Tibial nerve (tissue), 4 donors: ENCODE measurements at places on chromosomes 12 and 14. TPM values are rescaled to one million over a fixed set of nuclear protein-coding genes. Genes with fewer than 3 reads are reported as not detected.

- H3K4me3 ChIP-seq = no peak overlapping the region
- DNase-seq = no peak
- no peaks in the 10 kb centered on the region for H3K36me3 ChIP-seq
- no peak overlapping the region for H3K27ac ChIP-seq
- no peaks in the 10 kb centered on the region for H3K27me3 ChIP-seq
Observed at GRCh38 chr12:131561891-131562684, 148.8 kb upstream of the SFSWAP start.

DNA sequence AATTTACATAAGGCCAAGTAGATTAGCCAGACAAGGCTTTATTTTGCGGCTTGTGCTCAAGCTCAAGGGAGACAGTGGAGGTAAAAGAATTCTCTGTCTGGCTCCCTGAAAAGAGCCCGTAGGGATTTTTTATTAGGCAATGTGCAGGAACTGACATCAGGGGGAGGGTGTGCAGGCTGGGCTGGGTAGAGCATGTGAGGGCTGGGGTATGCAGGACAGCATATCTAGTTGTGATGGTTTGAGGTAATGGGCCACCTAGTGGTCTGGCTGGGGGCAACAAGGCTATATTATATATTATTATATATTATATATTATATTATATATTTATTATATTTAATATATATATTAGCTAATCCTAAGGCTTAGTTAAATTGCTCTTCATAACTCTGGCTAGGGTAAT, 102.1 kb downstream of the TMEM117 start:
- H3K4me3 ChIP-seq = no peak overlapping the region
- H3K27me3 ChIP-seq = no peaks in the 10 kb centered on the region
- DNase-seq = no peak
- no peaks in the 10 kb centered on the region for H3K4me1 ChIP-seq

DNA sequence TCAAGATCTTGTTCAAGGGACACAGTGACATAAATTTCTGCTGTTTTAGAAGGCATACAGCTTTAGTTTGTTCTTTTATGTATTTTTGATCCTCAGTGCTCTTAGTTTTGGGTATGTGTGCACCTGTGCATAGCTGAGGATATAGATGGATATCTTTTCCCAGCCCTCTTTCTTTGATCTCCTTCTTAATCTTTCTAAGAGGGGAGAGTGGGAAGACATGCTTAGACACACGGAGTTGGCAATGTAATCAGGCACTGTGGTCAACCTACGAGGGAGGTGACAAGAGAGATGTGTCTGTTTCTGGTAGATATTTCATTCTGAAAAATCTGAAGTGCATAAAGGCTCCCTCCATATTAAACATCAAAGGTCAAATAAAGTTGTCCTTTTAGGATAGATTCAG, 340.6 kb downstream of the TMEM132D start:
- no peak overlapping the region for H3K4me3 ChIP-seq
- DNase-seq = no peak
- H3K27me3 ChIP-seq = no peaks in the 10 kb centered on the region
- no peaks in the 10 kb centered on the region for H3K4me1 ChIP-seq
- H3K36me3 ChIP-seq = no peaks in the 10 kb centered on the region

DNA sequence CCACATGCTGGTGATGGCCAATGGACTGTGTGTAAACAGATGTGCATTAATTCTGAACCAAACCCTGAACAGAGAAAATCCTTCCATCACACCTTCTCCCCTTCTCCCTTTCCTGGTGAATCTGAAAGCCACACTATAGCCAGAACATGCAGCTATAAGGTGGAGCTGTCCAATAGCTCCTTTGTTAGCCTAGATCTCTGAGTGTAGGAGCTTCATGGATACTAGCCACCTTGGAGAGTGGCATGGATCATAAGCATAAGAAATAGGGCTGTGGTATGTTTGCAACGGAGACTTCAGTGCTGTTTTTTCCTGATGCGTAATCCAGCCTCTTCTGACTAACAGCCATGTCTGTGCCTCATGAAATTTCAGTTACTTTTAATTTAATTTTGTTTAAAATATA, 364.5 kb downstream of the BTG1 start:
- no peak overlapping the region for H3K27ac ChIP-seq
- no peak for DNase-seq
- no peaks in the 10 kb centered on the region for H3K27me3 ChIP-seq
- peaks cover 7% of the 10 kb centered on the region for H3K4me1 ChIP-seq
- no peaks in the 10 kb centered on the region for H3K36me3 ChIP-seq

GRCh38 chr12:109912855-109913321, 12.8 kb downstream of the TCHP start:
- H3K27me3 ChIP-seq = no peaks in the 10 kb centered on the region
- H3K4me3 ChIP-seq = no peak overlapping the region
- DNase-seq = no peak
- H3K36me3 ChIP-seq = peaks cover 5% of the 10 kb centered on the region

DNA sequence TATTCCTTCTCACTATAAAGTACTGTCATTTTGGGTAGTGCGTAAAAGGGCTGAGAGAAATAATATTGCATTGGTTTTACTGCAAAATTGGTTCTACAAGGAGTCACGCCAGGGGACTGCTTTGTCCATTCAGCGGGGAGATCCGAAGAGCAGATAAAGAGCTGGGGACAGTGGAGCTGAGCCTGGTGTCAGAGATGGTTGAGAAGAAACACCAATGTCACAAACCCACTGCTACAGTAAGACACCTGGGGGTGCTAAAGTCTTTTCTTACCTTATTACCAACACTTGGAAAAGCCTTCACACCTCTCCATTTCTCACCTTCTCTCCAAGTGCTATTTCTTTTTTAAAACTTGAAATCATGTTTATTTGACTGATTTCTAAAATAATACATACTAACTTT, 14.1 kb downstream of the IL31 start:
- H3K4me3 ChIP-seq = no peak overlapping the region
- no peaks in the 10 kb centered on the region for H3K4me1 ChIP-seq
- no peak for DNase-seq
- H3K27me3 ChIP-seq = no peaks in the 10 kb centered on the region
- no peak overlapping the region for H3K27ac ChIP-seq

- no peak for DNase-seq
- no peaks in the 10 kb centered on the region for H3K36me3 ChIP-seq
- no peaks in the 10 kb centered on the region for H3K27me3 ChIP-seq
- H3K4me3 ChIP-seq = no peak overlapping the region
- peaks cover 9% of the 10 kb centered on the region for H3K4me1 ChIP-seq
Observed at GRCh38 chr12:116037941-116038837, 239.3 kb downstream of the MED13L start.

DNA sequence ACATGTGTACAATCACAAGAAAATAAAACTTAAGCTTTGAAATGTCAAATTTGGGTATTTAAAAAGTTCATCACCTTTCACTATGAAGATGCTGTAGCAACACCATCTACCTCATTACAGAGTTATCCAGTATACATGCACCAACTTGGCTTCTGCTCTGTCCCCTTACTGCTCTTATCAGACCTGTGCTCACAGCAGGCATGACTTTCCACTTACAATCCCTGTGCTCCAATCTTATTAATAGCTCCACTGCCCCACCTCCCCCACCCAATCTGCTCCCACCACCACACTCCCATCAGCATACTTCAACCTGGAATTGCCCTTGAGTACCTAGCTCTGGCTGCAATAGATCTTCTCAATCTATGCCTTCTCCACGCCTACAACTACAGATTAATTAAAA, 13.3 kb downstream of the GALC start:
- no peak overlapping the region for H3K4me3 ChIP-seq
- no peak overlapping the region for H3K27ac ChIP-seq
- H3K36me3 ChIP-seq = peaks cover 87% of the 10 kb centered on the region
- no peaks in the 10 kb centered on the region for H3K4me1 ChIP-seq
- DNase-seq = no peak

DNA sequence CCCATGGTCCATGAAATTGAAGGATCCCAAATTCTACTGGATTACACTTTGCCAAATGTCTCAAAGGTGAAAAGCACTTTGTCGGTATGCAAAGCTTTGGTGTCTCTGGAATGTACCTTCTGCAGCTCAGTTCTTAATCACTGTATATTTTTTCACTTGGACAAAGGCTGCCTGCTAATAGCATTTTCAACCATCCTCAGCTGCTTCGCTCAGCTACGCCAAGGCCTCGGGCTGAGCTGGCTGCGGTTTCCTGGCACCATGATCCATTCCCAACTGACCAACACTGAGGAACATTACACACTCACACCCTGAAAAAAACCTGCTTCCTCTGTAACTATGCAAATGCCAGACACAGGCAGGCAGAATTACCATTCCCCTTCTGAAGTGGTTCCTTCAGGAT, 335.2 kb downstream of the DPF3 start:
- no peaks in the 10 kb centered on the region for H3K36me3 ChIP-seq
- no peaks in the 10 kb centered on the region for H3K4me1 ChIP-seq
- no peak overlapping the region for H3K4me3 ChIP-seq
- DNase-seq = no peak

GRCh38 chr12:3152011-3152511, 74.9 kb downstream of the TSPAN9 start:
- H3K27me3 ChIP-seq = no peaks in the 10 kb centered on the region
- no peak overlapping the region for H3K4me3 ChIP-seq
- H3K36me3 ChIP-seq = no peaks in the 10 kb centered on the region
- no peak overlapping the region for H3K27ac ChIP-seq
- DNase-seq = no peak

DNA sequence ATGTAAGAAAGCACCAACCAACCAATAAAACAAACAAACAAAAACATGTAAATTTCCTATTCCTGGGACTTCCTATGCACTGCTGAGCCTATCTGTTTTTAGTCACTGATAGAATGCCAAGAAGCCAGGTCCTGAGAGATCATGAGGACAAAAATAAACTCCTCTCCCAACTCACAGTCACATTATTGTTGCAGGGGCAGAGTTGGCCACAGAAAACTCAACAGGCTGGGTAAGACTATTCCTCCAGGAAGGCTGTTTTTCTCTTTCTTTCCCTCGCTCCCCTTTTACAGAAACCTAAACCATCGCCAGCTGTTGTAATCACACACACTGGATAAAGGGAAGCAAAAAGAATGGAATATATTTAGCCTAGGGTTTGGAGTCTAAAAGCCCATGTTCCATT, 55.8 kb upstream of the METAP2 start:
- no peaks in the 10 kb centered on the region for H3K27me3 ChIP-seq
- DNase-seq = no peak
- H3K4me3 ChIP-seq = no peak overlapping the region

DNA sequence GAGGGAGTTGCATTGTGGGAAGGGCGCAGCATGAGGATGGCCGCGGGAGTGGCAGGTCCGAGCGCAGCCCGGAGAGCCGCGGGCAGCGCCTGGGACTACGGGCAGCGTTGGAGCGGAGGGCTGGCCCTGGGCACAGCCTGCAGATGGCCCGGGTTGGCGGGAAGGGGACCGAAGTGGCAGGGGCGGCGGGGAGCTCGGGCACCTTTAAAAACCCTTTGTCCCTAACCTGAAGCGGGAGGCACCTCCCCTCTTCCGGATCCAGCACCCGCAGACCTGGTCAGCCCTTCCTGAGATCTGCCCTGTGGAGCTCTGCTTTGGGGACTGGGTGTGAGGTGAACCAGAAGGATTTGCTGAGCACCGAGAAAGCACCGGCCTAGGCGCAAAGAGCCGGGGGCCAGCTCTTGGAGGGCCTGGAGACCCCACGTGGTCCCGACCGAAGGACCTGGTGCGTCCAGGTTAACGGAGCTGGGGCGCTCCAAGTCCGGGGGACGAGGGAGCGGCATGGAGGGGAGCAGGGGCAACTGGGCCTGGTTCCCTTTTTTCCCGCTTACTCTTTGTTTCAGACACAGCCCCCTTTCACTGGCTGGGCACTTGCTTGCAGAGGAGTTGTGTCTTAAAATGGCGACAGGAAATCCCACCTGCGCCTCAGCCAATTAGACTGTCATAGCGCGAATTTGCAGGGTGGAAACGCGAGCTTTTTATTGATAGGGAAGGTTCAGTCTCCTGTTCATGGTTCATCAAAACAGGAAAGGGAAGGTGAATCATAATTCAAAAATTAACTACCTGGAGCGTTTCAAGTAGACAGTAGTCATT, 792 bp upstream of the SLC38A1 start:
- no peaks in the 10 kb centered on the region for H3K4me1 ChIP-seq
- H3K4me3 ChIP-seq = peak overlapping the region; percentile 70
- DNase-seq = no peak
- peak overlapping the region; percentile 47 for H3K27ac ChIP-seq
- H3K27me3 ChIP-seq = no peaks in the 10 kb centered on the region

GRCh38 chr12:15520083-15520482, 197.8 kb downstream of the PTPRO start:
- no peaks in the 10 kb centered on the region for H3K4me1 ChIP-seq
- H3K36me3 ChIP-seq = no peaks in the 10 kb centered on the region
- H3K4me3 ChIP-seq = no peak overlapping the region
- no peak for DNase-seq
- H3K27me3 ChIP-seq = no peaks in the 10 kb centered on the region

- H3K4me1 ChIP-seq = peaks cover 6% of the 10 kb centered on the region
- no peaks in the 10 kb centered on the region for H3K27me3 ChIP-seq
- no peak overlapping the region for H3K4me3 ChIP-seq
- no peaks in the 10 kb centered on the region for H3K36me3 ChIP-seq
Observed at GRCh38 chr14:104386151-104386841, 193.3 kb upstream of the C14orf180 start.

- no peak for DNase-seq
- H3K4me1 ChIP-seq = no peaks in the 10 kb centered on the region
- no peaks in the 10 kb centered on the region for H3K27me3 ChIP-seq
- H3K36me3 ChIP-seq = no peaks in the 10 kb centered on the region
- H3K4me3 ChIP-seq = no peak overlapping the region
- no peak overlapping the region for H3K27ac ChIP-seq
Observed at GRCh38 chr14:96616161-96616721, 114.1 kb downstream of the PAPOLA start.

- H3K36me3 ChIP-seq = no peaks in the 10 kb centered on the region
- H3K4me3 ChIP-seq = no peak overlapping the region
- H3K27me3 ChIP-seq = no peaks in the 10 kb centered on the region
- no peak for DNase-seq
- H3K4me1 ChIP-seq = no peaks in the 10 kb centered on the region
Observed at GRCh38 chr14:51129130-51129529, 34.2 kb upstream of the TRIM9 start.

- DNase-seq = no peak
- H3K27ac ChIP-seq = no peak overlapping the region
- H3K36me3 ChIP-seq = no peaks in the 10 kb centered on the region
- peaks cover 43% of the 10 kb centered on the region for H3K27me3 ChIP-seq
Observed at GRCh38 chr14:103099733-103100280, 5.3 kb downstream of the EXOC3L4 start.

GRCh38 chr12:42636993-42637392, 47.4 kb upstream of the PRICKLE1 start:
- DNase-seq = no peak
- no peaks in the 10 kb centered on the region for H3K36me3 ChIP-seq
- no peaks in the 10 kb centered on the region for H3K27me3 ChIP-seq
- no peaks in the 10 kb centered on the region for H3K4me1 ChIP-seq
- H3K4me3 ChIP-seq = no peak overlapping the region
- H3K27ac ChIP-seq = no peak overlapping the region

- peaks cover 66% of the 10 kb centered on the region for H3K4me1 ChIP-seq
- H3K36me3 ChIP-seq = peaks cover 30% of the 10 kb centered on the region
- peak overlapping the region; percentile 97 for H3K27ac ChIP-seq
- no peaks in the 10 kb centered on the region for H3K27me3 ChIP-seq
- peak overlapping the region; percentile 12 for H3K4me3 ChIP-seq
Observed at GRCh38 chr12:57135527-57136326, 7.4 kb downstream of the LRP1 start.

BCL11B gene
- total RNA-seq = 0.78 TPM

OR4K15 gene
- not detected for total RNA-seq

SAMD15 gene
- total RNA-seq = 3.1 TPM

C12orf42 gene
- total RNA-seq = not detected

ZNF385A gene
- 14.4 TPM for total RNA-seq

FOXA1 gene
- not detected for total RNA-seq

TEX22 gene
- total RNA-seq = 0.84 TPM

CCT2 gene
- 71.6 TPM for total RNA-seq
